ENCODE measurements at places on chromosomes 2 and 18. TPM values are rescaled to one million over a fixed set of nuclear protein-coding genes. Genes with fewer than 3 reads are reported as not detected.
A peak's percentile ranks its signal among the peaks of the same experiment; 100 is the strongest.

GRCh38 chr18:76459687-76460350 lies 35.2 kb downstream of the ZNF516 start:
- DNase-seq: peak; percentile 42

The FBXO48 gene
- total RNA-seq: 1.3 TPM

DNA sequence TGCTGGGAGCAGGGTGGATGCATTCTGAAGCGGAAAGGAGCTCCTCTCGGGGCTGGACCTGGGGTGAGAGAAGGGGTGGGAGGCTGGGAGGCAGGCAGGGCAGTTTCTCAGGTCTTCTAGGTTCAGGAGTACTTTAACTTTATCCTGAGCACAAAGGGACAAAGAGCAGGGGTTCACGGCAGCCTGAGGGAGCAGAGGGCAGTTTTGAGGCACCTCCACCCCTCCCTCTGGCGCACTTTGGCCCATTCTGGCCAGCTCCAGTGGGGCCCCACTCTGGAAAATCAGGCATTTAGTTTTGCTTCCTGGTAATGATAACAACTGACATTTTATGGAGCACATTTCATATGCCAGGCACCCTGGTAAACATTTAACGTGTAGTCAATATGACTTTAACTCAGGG lies 14.3 kb downstream of the B3GNT7 start:
- DNase-seq: no peak

DNA sequence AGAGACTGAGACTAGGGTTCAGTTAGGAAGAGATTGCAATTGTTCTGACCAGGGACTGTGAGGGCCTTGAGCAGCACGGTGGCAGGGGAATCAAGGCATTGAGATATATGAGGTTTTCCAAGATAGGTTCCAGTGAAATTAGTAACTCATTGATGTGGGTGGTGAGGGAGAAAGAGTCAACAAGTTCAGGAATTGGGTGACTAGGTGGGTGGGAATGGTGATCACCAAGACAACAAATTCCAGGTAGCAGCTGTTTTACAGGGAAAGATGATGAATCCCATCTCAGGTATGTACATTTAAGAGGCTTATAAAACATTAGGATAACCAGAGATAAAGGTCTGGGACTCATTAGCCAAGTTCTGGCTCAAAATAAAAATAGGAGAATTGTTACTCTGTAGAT lies 251.5 kb upstream of the MGAT5 start:
- no peak for DNase-seq

The PRSS56 gene
- total RNA-seq: not detected

The MOGAT1 gene
- 10.2 TPM for total RNA-seq

DNA sequence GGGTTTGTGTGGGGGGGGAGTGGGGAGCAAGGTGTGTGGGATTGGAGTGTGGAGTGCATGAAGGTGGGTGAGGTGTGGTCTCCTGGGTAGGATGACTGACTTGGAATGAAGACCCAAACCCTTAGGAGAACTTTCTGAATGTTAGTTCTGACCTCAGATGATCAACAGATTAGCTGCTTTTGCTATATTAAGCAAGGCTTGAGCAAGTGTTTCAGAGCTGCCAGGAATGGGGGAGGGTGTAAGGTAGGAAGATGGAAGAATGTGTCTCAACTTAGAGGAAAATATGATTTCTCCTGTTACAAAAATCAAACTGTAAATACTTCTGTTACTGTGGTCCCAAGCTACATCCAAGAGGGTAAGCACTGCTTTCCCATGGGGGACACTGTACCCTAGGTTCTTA lies 273.6 kb downstream of the TGIF1 start:
- DNase-seq: no peak

GRCh38 chr18:2424420-2424819 lies 146.9 kb downstream of the METTL4 start:
- no peak for DNase-seq

The ADAM23 gene
- 0.03 TPM for total RNA-seq

DNA sequence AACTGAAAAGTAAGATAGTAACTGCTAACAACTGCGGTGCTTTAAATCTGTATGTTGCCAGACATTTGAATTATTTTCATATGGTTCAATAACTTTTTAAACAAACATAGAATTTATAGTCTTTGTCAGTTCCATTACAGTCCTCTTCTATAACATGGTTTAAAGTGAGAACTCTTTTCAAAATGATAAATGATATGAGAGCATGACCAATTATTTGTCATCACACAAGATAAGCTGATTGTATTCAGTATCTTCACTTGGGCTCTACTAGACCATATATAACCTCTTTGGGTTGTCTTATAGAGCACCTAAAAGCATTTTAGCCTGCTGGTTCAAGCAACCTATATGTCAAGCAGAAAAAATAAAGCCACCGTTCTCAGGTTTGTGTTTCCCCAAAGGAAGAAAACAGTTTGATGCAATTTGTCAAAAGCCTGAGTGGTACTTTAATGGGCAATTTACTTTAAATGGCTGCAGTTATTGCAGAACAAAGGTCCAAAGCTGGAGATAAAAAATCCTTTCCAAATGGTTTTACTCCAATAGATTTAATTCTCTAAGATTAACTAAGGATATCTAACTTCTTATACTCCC lies 298.4 kb downstream of the FSIP2 start:
- no peak for DNase-seq

The MOCOS gene
- total RNA-seq: 27.4 TPM

DNA sequence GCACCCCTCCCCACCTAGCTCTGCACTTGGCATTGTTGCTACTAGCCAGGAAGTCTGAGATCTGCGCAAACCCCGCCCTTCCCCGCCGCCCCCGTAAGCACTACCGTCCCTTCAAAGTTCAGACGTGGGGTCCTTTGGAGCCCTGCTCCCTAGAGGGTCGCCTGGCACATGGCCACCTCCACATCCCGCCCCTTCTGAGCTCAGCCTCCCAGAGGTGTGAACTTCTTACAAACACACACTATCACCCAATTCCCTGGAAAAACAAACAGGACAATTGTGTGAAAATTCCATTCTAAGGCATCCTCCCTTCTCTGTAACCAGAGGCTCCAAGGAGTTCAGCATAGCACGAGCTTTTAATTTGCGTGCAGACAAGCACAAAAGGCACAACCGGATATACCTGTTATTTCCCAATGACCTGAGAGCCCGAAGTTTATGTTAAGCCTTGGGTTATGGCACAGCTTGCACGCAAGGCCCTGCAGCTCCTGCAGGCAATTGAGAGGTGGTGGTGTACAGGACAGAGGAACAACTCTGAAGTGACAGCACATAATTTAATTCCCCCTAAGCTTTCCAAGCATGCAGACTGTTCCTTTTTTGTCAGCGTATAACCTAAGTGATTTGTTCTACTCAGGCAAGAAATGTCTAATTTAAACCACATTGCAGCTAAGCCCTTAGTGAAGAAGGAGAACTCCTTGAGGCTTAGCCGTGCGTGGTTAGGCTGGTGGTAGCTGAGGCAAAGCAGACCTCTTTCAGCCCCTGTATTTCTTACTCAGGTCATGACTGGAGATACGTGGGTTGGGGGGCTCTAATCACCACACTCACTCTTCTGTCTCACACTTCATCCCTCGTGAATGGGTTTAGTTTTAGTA lies 20.3 kb upstream of the CYP1B1 start:
- no peak for DNase-seq

The SERPINB11 gene
- total RNA-seq: not detected

The RAB6C gene
- total RNA-seq: not detected

The NEU4 gene
- 109 TPM for total RNA-seq

- no peak for DNase-seq
Observed at GRCh38 chr2:165743442-165743841, 50.6 kb downstream of the GALNT3 start.

- no peak for DNase-seq
Observed at GRCh38 chr2:138711812-138712211, 68.4 kb downstream of the NXPH2 start.

DNA sequence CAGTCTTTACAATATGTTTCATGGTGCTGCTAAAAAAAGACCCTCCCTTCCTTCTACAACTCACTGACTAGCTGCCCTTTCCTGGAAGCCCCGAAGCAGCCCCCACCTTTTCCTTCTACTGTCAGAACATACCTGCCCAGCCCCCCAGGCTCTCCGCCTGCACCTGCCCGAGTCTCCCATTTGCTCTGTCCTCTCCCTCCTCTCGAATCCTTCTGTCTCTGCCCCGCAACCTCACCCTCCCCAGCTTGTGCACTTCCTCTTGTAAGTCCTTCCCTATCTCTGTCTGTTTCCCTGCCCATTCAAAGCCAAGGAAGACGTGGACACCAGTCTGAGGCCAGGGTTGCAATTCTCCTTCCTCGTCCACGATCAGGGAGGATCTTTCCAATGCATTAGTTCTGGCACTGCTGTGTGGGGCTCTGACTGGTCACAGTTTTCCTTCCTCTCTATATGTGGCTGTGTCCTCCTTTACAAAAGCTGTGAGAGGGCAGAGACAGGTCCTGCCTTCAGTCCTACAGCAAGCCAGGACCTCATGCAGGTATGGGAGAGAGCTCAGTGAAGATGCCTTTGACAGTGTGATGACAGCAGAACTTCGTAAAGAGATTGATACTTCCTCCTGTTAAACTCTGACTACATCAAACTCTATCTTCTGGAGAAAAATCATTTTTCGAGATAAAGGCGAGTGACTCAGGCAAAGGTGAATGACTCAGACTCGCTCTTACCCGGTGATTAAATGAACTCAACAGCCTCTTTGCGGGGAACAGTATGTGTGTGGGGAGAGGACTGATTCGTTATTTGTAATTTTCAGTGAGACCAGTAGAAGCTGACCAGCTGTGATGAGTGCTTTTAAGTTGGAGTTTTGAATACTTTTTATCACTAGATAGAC lies 14.2 kb downstream of the TNFRSF11A start:
- DNase-seq: no peak

The SDC1 gene
- total RNA-seq: 537 TPM

DNA sequence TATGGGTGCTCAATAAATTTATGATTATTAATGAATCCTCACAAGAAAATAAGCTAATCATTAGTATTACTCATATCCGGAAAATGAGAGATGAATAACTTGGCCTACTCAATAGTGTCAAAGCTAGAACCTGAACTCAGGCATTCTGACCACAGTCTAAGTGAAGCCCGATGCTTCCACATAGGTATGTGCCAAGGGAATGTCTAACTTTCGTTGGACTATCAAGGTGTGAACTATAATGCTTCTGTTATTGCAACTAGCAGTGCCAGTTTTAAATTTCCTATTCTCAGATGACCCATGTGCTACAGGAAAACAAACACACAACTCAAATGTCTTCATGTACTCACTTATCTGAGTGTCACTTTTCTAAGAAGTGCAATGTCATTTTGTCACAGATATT lies 1.8 kb downstream of the BARD1 start:
- DNase-seq: no peak

DNA sequence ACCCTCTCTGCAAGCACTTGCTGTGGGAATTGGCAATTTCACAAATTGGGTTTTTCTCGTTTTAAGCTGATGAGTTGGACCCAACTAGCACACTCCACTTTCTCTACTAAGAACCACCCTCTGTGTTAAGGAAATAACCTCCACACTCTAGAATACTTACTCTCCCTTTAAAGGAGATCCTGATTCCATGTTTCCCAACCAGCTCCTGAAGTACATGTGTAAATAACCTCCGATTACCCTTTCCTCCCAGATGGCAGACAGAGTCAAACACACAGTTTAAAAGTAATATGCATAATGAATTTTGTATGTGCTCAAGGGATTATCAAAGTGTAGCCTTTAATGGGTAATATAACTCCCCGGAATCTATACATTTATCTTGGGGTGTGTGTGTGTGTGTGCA lies 171.3 kb upstream of the OSR1 start:
- no peak for DNase-seq

The PFN4 gene
- total RNA-seq: 0.45 TPM

- DNase-seq: no peak
Observed at GRCh38 chr18:21820033-21820810, 79.6 kb downstream of the MIB1 start.

The LIMS4 gene
- total RNA-seq: not detected

The LYPD6 gene
- 0.25 TPM for total RNA-seq

The B3GNT7 gene
- total RNA-seq: 1.6 TPM

DNA sequence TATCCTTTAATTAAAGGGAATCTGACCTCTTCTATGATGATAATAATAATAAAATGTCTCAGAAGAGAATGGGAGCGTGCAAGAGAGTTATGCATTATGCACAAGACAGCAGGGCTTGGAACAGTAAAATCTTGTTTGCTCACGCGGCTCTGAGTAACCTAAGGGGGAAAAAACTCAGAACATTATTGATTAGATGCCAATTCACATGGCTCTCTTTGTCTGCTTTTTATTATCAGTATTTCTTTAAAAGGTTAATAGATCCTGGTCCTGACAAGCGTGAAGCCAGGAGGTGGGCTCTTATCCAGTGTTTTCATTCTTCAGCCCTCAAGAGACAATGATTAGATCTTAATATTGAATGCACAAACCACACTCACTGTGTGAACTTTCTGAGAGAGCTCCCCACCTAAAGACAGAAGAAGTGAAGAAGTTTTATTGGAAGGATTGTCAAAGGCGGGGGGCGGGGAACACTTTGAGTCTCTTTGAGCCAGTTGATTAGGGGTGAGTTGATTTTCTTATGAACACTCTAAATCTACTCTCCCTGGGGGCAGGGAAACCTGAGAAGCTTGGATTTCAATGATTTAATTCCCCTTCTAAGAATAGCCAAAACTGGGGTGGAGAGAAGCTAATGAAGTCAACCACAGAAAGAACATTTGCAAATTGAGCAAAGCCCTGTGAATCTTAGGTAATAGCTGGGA lies 127.5 kb upstream of the CTAGE1 start:
- DNase-seq: no peak

GRCh38 chr2:96547203-96547641 lies 10.7 kb downstream of the ARID5A start:
- no peak for DNase-seq

The TTC21B gene
- 6.2 TPM for total RNA-seq

The CNTNAP5 gene
- not detected for total RNA-seq

DNA sequence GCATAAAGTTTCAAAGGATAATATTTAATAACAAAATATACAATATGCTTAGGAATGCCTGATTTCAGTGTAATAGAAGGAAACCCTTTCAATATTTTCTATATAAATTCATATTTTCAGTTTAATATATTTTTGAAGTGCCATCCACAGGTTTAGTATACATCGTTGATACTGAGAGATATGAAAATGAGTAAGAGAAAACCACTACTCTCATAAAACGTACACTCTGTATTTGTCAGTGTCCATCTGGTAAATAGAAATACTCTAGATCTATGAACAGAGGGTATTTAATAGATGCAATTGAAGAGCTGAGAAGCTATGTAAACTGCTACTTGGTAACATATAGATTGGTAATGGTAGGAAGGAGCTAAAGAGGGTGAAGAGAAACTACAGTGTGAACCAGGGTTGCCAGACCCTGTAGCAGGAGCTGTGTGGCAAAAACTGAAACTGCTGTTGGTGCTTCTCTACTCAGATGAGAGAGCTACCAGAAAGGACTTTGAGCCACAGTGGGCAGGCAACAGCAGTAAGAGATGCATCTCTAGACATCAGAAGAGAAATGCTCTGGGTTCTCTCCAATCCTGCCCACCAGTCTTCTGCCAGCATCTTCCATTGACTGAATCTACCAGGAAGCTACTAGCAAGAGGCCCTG lies 187.4 kb downstream of the CCDC102B start:
- DNase-seq: no peak

- DNase-seq: peak; percentile 53
Observed at GRCh38 chr2:121810959-121811853, 55.8 kb downstream of the TSN start.

DNA sequence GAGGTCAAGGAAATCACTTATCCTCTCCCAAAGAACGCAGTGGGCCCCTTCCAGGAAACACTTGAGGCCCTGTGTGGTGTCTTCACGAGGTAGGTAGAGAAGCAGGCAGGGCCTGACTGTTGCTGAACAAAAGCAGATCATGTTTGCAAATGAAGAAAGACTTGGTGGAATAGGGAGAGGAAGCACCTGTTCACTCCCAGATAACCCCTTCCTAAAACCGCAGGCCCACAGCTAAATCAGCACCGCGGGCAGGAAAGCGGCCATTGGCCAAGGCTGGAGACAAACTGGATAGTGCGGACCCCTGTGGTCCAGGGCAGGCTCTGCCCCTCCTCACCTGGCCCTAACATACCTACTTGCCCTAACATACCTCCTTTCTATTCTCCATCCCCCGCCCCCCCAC lies 64.9 kb upstream of the KLHL29 start:
- no peak for DNase-seq

Measured in left lobe of liver (tissue), 2 donors.